CD4-positive, alpha-beta T cell treated with Interleukin-12 subunit alpha and Interleukin-12 subunit beta, for 1 hour (primary cell): ENCODE measurements at places on chromosomes 6 and 20.

GRCh38 chr6:136562211-136562610 lies 12.0 kb upstream of the MAP7 start:
- DNase-seq = no peak

DNA sequence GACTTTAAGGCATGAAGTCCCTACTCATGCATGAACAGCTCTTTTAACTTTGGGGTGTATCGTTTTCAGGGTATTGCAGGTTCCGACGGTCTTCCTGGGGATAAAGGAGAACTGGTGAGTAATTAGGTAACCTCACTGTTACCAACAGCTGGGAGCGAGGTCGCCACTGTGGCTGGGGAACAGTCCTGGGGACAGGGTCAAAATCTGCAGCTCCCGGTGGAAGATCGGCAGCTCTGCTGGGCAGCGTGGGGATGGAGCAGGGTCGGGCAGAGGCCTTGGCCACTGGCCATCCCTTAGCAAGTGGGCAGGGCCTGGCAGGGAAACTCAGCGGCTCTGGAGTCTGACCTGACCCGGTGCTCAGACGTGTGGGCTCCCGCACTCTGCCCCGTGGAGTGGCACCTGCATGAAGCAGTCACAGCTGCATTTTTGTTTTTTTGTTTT lies 16.1 kb downstream of the COL9A3 start:
- no peak for DNase-seq

DNA sequence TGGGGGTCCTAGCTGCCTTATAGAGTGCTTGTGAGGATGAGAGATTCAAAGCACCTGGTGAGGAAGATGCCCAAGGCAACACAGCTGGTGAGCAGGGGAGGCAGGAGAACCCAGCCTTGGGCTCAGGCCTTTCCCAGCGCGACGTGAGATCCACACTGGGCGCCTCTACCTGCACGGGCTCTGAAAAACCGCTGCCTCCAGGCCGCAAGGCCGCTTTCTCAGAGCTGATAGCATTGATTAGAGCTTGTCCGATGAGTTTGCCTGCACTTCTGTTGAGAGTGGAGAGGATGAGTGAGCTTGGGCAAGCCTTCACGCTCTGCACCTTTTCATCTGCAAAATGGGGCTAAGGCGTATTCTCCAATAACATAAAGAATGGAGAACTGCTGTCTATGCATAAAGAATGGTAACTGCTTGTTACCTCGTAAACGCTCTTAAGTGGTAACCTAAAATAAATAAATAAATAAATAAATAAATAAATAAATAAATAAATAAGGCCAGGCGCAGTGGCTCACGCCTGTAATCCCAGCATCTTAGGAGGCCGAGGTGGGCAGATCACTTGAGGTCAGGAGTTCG lies 916 bp downstream of the PABPC1L start:
- DNase-seq = no peak

DNA sequence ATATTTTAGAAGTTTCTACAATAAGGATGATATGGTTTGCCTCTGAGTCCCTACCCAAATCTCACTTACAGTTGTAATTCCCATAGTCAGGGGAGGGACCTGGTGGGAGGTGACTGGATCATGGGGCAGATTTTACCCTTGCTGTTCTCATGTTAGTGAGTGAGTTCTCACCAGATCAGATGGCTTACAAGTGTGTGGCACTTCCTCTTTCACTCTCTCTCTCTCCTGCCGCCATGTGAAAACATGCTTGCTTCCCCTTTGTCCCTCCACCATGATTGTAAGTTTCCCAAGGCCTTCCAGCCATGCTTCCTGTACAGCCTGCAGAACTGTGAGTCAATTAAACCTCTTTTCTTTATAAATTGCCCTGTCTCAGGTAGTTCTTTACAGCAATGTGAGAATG lies 527.5 kb upstream of the ID4 start:
- no peak for DNase-seq

GRCh38 chr20:62576815-62577489 lies 65.4 kb upstream of the SLCO4A1 start:
- no peak for DNase-seq
